Smooth muscle cell of bladder (primary cell): ENCODE measurements at places on chromosomes 1 and 21. TPM values are rescaled to one million over a fixed set of nuclear protein-coding genes. Genes with fewer than 3 reads are reported as not detected.

The ASAP3 gene
- 58.6 and 72.0 TPM in 2 replicates for total RNA-seq

The F5 gene
- under 0.01 TPM in 1 of 2 replicates, not detected in the other for total RNA-seq

The SLC2A5 gene
- total RNA-seq, result 1.4 and 10.7 TPM in 2 replicates

The CFHR2 gene
- not detected in 2 replicates for total RNA-seq

The EPHA2 gene
- 7.0 and 11.7 TPM in 2 replicates for total RNA-seq

The RBBP5 gene
- total RNA-seq, result 14.8 and 20.4 TPM in 2 replicates

The AK5 gene
- total RNA-seq, result 14.0 and 16.9 TPM in 2 replicates

The SLC5A9 gene
- not detected in 2 replicates for total RNA-seq
